Activated CD8-positive, alpha-beta memory T cell treated with anti-CD3 and anti-CD28 coated beads for 4 hours (primary cell): ENCODE measurements at places on chromosomes 16 and 17.
A peak's percentile ranks its signal among the peaks of the same experiment; 100 is the strongest.

DNA sequence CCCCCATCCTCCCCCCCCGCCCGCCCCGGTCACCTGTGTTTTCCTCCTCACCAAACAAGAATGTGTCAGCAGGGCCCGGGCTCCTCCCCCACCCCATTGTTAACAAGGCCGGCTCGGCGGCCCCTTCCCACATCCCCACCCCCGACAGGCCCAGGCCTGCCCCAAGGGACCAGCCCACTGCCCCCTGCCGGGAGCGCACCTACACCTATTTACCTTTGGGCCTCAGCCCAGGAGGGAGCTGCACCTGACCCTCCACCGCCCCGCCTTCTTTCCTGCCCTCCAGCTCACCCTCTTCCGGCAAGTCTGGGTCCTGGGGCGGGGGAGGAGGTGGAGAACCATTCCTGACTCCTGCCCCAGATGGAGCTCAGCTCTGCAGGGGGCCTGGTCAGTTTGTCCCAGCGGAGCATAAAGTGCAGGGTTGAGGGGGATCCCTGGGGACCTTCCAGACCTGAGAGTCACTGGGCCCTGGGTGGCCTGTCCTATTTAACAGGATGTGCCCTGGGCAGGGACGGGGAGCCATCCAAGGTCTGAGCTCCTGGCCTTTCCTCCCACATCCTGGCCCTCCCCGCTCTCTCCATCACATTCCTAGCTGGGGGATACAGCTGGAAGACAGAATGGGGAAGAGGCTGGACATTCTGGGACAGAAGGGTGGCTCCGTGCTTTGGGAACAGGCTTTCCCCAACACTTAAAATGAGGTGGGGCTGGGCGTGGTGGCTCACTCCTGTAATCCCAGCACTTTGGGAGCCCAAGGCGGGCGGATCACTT, 8.3 kb downstream of the FOXJ1 start:
- no peak for DNase-seq

- no peak for DNase-seq
Observed at GRCh38 chr16:85969591-85969990, 70.6 kb downstream of the IRF8 start.

- DNase-seq: no peak
Observed at GRCh38 chr16:86396901-86397311, 113.4 kb upstream of the FOXF1 start.

- no peak for DNase-seq
Observed at GRCh38 chr17:19656851-19657581, 8.5 kb downstream of the ALDH3A2 start.

DNA sequence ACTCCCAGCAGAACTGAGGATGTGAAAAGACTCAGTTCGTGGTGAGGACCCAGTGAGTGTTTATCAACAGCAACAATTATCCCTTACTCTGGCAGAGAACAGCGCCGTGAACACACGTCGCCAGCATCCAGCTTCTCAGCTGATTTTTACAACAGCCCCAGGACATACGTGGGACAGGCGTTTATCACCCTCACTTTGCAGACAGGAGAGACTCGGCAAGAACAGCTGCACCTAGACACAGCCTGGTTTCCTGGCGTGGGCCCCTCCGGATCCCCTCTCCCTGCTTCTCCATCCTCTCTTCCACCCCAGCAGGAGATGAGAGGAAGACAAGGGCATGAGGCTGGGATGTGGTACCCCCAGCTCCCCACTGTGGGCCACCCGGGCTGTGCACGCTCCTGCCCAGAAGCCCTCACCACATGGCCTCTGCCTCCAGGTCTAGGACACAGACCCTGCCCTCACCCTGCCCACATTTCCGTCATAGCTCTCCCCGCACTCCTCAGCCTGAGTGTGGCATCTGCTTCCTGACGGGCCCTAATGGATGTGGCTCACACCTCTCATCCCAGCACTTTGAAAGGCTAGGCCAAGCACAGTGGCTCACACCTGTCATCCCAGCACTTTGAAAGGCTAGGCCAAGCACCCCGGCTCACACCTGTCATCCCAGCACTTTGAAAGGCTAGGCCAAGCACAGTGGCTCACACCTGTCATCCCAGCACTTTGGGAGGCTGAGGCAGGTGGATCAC, 17.5 kb downstream of the ABR start:
- no peak for DNase-seq

GRCh38 chr17:35555691-35556090, 4.9 kb downstream of the SLFN14 start:
- DNase-seq: no peak

DNA sequence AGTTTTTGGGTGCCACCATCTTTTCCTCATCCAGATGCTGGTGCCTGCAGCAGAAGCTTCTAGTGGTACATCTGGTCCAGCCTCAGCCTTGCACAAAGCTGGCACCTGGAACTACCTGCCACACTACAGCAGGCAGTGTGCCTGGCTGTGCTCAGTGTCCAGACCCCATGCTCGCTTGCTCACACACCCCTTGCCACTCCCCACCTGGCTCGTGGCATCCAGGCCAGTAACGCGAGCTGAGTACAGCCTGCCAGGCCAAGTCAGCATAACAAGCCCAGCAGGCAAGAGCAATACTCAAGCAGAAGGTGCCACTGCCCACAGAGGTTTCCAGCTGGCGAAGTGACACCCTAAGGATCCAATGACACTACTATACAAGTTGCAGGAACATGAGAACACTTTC, 29.7 kb upstream of the KIF2B start:
- no peak for DNase-seq

- no peak for DNase-seq
Observed at GRCh38 chr17:78555746-78556401, 21.3 kb downstream of the DNAH17 start.

GRCh38 chr17:9729034-9729650, 62.2 kb downstream of the DHRS7C start:
- DNase-seq: no peak

DNA sequence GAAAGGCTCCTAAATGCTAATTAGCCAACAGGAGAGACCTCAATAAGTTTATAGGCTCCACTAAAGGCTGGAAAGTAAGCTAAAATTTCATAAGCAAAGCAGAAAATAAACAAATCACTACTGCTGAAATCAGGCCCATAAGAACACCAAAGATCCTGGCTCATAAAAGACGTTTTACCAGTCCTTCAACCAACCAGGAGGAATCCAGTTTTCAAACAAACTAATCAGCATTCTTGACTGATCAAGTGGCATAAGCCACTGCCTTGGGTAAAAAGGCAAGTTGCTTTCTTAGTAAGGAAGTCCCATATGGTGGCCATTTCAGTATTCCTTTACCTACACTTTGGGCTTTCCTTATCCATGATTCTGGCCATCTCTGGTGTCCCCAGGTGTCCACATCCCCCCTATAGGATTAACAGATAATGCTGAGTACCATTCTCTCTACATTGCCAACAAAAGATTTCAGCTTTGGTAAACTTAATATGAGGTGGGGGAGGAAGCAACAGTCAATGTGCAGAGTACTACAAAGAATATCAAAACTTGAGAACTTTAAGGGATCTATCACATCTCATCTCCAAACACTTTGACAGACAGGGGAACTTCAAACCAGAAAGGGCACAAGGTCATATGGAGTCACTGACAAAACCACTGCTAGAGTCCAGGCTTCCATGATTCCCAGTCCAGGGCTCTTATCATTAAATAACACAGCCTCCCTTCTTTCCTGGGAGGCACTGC, 1.3 kb downstream of the TOM1L2 start:
- no peak for DNase-seq

- no peak for DNase-seq
Observed at GRCh38 chr17:57629886-57630285, 115.2 kb downstream of the CCDC182 start.

- no peak for DNase-seq
Observed at GRCh38 chr16:50270510-50271147, 4.3 kb downstream of the ADCY7 start.

- DNase-seq: no peak
Observed at GRCh38 chr16:2042986-2043666, 4.5 kb downstream of the NTHL1 start.

GRCh38 chr17:17252149-17252661, 15.2 kb upstream of the FLCN start:
- DNase-seq: no peak

DNA sequence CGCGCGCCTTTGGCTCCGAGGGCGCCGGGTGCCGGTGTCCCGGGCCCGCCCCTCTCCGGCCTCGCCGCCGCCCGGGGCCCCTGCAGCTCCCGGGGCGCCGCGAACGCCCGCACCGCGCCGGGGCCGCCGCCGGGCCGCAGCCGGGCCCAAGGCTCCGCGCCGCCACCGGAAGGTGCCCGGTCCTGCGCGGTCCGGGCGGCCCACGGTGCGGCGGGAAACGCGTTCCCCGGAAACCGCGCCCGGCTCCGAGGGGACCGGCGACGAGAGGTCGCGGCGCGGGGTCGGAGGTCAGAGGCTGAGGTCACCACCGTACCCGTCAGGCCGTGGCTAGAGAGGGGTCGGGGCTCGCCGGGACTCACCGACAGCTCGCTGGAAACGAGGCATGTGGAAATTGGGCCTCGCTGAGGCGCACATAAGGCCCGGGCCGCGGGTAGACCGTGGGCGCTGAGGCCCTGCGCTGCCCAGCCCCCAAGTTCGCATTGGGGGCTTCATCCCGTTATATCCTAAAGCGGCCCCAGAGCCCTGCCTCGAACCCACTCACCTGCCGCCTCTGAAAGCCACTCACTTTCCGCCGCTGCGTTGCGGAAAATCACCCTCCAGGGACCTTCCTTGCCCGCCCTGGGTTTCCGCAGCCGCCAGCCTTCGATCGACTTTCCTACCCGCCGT, at the start of gene DUS1L:
Gene DUS1L, minus strand, starts transcription at position 167 of the 666 bp plus-strand sequence. CDS start 745 bp downstream, outside the sequence.
- DNase-seq: peak; percentile 25

DNA sequence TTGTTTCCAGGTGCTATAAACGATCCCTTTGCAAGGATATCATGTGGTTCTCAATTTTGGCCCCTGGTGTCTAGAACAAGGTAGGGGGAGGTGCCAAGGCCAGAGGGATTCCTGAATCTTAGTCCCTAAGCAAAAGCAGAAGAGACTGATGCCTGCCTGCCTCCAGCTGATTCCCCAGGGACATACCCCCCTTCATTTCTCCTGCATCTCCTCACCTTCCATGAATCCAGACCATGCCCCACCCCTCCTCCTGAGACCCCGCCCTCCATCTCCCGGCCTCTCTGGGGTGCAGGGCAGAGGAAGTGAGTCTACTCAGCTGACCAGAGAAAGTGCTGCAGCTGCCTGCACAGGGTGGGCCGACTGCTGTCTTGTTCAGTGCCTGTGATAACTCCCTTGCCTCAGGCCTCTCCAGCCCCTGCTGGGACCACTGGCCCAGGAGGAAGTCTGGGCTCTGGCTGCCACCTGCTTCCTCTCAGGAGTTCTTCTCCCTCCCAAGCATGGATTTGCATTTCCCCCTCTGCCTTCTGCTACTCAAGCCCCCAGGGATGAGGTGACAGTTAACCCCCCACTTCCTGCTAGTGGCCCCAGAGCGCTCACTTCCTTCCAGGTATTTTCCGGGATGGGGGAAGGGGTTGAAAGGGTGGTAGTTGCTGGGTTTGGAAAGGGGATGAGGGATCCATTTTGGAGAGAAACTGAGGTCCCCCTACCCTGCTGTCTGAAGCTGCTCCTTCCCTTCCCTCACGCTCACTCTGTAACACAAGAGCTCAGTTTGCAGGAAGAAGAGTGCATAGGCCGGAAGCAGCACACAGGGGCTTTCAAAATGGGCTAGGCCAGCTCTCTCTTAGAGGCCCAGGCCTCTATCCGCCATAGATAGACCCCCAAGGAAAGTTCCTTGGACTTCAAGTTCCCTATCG, 10.5 kb upstream of the TSPOAP1 start:
- no peak for DNase-seq

DNA sequence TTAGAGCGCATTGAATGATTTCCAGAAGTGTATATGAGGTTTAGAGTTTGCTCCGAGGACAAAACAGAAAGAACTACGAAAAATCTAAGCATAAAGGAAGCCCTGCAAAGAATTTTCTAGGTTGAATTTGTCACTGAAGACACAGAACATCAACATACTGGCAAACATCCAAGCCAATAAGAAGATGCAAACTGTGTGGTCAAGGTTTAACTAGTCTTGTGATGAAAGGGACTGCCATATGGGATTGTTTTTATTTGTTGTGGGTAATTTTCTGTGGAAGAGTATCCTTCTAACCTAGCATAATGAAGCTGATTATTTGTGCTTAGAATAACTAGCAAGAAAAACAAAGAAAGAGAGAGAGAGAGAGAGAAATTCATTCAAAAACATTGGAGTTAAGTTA, 492.0 kb upstream of the ERCC4 start:
- DNase-seq: no peak

DNA sequence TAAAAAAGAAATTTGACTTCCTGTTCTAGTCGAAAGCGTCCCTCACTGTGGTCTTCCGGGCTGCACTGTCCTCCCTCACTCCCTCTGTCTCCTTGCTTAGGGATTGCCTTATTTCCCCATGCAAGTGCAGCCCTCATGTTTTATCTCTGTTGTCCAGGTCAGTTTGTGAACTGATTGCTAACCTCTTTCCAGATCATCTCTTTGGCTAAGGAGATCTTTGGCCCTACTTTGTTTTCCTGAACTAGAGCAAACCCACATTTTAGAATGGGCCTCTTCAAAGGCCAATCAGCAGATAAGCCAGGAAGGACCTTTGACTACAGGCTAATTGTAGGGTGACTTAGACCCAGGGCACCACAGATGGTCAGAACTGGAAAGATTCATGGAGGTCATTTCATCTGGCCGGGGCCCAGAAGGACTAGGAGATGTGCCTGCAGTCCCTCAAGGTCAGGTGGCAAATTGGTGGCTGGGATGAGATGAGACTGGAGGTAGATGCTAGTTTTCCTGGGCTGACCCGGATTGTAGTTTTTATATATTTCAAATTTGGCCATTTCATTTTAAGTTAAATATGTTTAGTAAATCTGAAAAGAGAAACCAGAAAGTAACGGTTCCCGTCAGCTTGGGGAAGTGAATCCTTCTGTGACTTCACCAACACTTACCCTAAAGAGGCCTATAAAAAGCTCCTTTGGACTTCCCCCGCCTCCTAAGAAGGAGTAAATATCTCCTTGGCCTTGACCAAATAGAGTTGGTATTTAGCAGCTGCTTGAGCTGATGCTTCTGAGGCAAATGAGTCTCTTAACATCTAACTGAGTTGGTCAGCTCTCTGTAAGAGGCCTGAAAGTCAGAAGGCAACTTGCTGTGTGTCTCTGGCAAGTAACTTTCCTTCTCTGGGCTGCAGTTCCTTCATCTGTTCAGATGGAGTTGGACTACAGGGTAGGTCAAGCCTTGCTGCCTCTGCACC, 6.2 kb upstream of the SLC25A19 start:
- DNase-seq: no peak

GRCh38 chr17:45218895-45219661, 2.6 kb upstream of the FMNL1 start:
- DNase-seq: peak; percentile 79

GRCh38 chr17:36586138-36586537, 5.5 kb upstream of the DHRS11 start:
- DNase-seq: no peak

DNA sequence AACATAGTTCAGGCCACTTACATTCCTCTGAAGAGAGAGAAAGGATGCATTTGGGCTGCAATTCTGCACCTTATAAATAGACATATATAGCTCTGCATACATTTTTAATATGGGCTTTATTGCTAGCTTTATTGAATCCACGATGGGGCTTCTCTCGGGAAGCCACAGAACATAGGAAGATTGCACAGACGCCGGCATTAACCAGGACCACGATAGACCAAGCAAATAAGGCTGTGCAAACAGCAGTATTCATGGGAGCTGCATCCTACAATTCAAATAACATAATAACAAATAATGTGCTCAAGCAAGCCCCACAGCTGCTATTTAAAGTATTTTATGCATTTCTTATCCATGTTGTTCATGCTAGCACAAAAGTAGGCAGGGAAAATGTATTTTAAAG, 432.3 kb downstream of the TMEM114 start:
- no peak for DNase-seq
